ENCODE measurements at places on chromosomes 7 and 10. TPM values are rescaled to one million over a fixed set of nuclear protein-coding genes. Genes with fewer than 3 reads are reported as not detected.

The FGFR2 gene
- total RNA-seq = 286 TPM

DNA sequence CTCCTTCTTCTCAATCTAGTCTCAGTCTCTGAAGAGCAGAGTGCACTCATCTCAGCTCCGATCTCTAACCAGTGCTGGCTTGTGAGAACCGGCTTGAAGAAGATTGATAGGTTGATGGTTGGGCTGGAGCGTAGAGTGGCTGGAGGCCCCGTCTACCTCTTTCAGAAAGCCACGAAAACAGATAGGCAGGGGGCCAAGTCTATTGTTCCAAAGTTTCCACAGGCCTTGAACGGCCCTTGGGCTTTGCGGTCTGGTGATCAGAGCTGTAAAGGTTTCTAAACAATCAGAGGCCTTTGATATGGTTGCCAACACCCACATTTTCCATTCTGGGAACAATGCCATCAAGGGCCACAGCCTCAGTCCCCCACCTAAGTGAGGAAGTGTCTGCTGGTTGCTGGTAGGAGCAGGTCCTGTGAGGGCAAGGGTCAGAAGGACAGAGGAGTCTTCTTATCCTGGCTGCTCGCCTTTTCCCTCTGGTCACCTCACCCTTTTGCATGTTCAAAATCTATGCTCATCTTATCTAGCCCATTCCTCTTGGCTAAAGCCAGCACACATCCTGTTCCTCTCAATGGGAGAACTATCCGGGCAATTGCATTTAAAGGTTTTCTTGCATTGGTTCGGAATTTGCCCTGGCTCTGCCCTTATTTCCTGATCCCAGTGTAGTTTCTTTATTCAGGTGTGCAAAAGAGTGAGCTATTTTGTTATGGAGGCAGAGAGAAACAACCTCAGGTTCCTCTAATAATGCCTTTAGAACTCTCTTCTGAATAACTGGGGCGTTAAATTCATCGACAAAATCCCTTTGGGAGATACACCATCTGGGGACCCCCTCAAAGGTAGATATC is 70.3 kb upstream of the KMT2E start:
- peak; percentile 13 for DNase-seq

DNA sequence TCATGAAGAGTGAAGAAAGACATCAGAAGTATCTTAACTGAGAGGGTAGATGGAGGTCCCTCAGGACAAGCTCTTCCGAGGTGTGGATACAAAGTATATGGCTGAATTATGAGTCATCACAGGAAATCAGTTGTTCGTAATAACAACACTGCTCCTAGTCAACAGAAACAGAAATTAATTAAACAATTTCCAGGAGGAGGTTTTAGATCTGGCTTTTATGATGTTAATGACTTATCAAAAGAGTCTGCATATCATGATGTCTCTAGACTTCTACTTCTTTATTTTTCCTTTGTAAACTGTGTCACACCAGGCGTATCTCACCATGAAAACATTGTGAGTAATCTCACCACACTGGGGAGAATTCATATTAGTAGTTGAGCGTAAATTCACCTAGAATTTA is 31.2 kb downstream of the OSBPL3 start:
- DNase-seq = no peak

- no peak for DNase-seq
Measured at GRCh38 chr7:17441557-17441956, 143.1 kb downstream of the AHR start.

The RADIL gene
- not detected for total RNA-seq

DNA sequence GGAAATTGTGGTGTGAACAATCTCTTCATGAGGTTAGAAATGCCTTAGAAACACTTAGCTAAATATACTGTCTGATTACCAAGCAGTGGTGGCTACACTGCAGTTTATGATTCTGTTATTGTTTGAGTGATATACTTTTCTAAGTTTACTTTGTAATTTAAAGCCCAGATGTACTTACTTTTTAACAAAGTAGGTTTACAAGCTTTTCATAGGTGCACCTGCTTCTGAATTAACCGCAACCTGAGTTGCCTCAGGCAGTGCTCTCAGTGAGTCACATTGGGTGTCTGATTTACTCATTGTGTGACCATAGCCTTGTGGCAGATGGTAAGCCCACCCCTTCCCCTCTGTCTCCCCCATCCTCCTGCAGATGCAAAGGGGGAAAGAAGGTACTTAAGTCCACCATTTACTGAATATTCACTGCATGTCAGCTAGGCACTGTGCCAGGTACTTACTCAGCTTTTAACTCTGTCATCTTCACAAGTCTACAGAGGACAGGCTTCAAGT is 9.0 kb downstream of the MTURN start:
- DNase-seq = no peak

- no peak for DNase-seq
Measured at GRCh38 chr7:143126146-143126545, 5.7 kb upstream of the PIP start.

The LIPF gene
- total RNA-seq = not detected

DNA sequence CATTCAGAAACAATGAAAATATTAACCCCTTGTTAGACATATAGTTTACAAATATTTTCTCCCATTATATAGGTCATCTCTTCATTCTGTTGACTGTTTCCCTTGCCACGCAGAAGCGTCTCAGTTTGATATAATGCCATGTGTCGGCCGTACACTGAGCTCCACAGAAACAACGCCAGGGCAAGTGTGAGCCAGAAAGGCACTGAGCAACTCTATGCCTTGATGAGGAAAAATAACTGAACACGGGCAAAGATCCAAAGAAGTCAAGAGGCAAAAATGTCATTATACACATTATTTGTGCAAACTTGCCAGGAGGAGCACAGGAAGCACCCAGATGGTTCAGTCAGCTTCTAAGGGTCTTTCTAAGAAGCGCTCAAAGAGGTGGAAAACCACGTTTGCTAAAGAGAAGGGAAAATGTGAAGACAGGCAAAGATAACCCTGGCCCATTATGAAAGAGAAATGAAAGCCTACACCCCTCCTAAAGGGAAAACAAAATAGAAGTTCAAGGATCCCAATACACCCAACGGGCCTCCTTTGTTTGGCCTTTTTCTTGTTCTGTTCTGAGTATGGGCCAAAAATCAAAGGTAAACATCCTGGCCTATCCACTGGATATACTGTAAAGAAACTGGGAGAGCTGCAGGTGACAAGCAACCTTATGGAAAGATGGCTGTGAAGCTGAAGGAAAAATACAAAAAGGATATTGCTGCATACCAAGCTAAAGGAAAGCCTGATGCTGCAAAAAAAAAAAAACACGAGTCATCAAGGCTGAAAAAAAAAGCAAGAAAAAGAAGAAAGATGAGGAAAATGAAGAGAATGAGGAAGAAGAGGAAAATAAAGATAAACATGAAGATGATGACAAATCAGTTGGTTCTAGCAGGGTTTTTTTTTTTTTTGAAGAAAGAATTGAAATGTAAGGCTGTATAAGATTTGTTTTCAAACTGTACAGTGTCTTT is 15.5 kb downstream of the ARHGAP12 start:
- no peak for DNase-seq

DNA sequence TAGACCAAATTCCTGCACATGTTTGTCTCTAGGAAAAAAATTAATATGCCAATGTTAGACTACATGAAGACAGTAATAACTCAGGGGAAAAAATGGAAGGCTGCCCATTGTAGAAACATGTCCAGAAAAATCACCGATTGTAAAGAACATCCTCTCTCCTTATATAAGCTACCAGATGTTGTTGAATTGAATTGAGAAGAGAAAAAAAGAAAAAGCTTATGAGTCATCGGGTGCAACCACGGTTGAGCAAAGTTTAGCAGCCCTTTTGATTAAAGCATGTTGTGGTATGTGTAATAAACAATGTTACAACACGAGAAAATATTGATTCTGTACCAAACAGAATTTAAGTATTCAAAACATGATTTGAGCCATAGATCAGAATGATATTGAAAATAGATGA is 102.3 kb upstream of the ARHGAP21 start:
- no peak for DNase-seq

The EBF3 gene
- total RNA-seq = 0.79 TPM

DNA sequence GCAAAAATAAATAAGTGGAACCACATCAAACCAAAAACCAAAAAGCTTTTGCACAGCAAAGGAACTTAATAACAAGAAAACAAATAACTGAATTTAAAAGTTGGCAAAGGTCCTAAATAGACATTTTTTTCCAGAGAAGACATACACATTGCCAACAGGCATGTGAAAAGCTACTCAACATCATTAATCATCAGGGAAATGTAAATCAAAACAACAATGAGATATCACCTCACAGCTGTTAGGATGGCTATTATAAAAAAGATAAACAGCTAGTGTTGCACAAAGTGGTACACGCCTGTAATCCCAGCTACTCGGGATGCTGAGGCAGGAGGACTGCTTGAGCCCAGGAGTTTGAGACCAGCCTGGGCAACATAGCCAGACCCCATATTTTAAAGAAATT is 2.2 kb upstream of the SUN3 start:
- DNase-seq = no peak

DNA sequence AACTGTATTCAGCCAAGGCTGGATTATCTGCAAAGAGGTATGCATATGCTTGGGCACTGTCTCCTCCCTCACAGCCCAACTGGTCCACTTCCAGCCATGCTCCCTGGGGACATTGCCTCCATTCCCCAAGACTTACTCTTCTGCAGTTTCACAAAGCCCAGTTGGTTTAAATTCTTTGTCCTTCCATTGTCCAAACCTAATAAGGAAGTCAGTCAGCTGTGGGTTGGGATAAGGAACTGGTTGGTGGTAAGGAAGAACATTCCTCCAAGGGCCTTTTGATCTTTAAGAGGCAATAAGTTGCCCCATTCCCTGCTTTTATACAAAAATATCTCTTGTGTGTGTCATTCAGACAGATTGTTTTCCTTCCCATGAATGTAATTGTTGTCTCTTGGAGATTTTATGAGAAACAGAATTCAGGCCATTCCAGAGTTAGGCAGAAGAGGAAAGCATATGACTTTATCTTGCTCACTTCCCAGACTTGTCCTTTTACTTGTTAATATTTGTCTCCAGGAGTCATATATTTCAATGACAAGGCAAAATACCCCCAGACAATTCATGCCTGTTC is 673.7 kb downstream of the SUGCT start:
- DNase-seq = no peak

DNA sequence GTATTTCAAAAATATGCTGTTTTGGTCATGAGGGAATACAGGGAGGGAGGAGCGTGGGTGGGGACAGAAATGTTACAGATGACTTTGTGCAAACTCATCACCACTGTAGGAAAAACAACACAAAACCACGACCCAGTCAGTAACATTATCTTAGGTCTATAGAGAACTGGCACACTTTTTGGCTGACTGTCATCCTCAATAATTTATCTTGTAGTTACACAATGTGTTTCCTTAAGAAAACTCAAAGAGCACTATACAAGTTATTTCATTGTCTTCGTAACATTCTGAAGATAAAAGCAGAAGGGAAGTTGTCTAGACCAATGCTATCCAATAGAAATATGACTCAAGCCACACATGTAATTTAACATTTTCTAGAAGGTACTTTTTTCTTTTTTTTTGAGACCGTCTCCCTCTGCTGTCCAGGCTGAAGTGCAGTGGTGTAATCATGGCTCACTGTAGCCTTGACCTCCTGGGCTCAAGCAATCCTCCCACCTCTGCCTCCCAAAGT is 16.9 kb upstream of the CDK14 start:
- no peak for DNase-seq
